AG04449 (cell line): ENCODE measurements at places on chromosomes 5 and 9.
A peak's percentile ranks its signal among the peaks of the same experiment; 100 is the strongest.

DNA sequence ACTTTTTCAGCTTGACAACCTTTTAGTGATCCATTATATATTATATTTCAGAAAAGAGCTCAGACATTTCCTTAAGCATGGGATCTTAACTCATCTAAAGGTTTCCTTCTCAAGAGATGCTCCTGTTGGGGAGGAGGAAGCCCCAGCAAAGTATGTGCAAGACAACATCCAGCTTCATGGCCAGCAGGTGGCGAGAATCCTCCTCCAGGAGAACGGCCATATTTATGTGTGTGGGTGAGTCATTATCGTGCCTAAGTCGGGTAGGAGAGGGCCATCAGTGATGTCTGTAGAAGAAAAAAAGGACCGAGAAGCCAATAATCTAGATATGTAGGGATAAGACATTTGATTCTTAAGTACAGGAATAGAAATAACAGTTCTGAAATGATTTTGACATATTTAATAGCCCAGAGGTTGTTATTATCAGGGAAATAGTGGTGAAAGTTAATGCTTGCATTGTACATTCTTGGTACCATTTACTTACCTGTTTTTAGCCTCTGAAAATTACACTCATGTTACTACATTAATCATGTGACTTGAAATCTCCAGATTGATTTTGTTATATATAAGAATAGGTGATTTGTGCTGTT, 28.2 kb downstream of the MTRR start:
- DNase-seq: no peak

- DNase-seq: no peak
Measured at GRCh38 chr9:33136721-33137670, 30.1 kb downstream of the B4GALT1 start.

GRCh38 chr9:1580215-1580614, 434.9 kb upstream of the SMARCA2 start:
- DNase-seq: no peak

DNA sequence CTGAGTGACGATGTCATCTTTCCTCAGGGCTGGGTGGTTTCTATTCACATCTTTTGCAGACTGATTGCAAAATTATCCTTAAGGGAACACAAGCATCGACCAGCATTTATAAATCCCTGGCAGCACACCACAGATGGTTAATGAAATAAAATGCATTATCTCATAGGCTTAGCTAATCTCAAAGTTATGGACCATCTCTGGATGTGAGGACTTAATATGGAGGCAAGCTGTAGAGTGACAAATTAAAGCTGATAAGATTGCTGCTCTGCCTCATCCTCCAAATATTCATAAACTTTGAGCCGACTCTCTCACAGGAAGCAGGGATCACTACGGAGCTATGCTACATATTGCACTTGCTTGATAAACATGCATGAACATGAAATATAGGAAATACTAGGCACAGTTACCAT, 663.2 kb upstream of the RGMB start:
- DNase-seq: peak; percentile 85

- DNase-seq: peak; percentile 83
Measured at GRCh38 chr5:87120518-87121303, 147.0 kb upstream of the RASA1 start.

- DNase-seq: no peak
Measured at GRCh38 chr9:83144492-83144891, 81.5 kb upstream of the RASEF start.

DNA sequence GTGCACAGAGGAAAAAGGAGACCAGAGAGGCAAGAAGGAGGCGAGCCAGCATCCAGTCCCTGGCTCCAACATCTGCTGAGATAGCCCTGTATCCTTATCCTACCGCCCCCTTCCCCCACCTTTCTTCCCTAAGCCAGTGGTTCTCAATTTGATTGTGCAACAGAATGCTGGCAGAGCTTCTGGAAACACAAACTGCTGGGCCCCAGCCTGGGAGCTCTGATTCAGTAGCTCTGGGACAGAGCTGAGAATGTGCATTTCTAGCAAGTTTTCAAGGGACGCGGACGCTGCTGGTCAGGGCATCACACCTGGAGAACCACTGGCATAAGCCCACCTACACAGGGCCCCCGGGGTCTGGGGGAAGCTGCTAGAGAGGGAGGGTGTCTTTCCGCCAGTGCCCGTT, 21.1 kb downstream of the AK8 start:
- peak; percentile 23 for DNase-seq

- no peak for DNase-seq
Measured at GRCh38 chr9:7601739-7602138, 197.8 kb downstream of the DMAC1 start.

- no peak for DNase-seq
Measured at GRCh38 chr9:89376286-89376685, 58.0 kb downstream of the SECISBP2 start.

GRCh38 chr5:181223058-181223728, at the start of gene TRIM41:
TSS of gene TRIM41 (plus strand) at chr5:181223281. CDS start at chr5:181224000, 719 bp downstream.
- peak; percentile 86 for DNase-seq

DNA sequence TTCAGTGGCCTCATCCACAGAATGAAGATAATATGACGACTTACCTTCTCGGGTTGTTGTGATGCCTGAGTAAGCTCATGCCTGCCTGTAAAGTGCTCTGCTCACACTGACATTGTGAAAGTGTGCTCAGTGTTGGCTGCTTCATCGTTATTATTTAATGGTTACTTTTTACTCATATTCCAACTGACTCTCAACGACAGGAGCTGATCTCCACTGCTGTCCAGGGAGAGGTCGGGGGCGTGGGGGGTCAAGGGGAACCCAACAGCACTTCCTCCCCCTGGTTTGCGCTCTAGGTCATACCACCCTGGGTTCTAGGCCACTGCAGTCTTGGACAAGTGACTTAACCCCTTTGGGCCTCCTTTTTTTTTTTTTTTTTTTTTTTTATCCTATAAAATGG, 52.9 kb upstream of the ANGPTL2 start:
- no peak for DNase-seq
